ENCODE measurements at places on chromosomes 7 and 10. TPM values are rescaled to one million over a fixed set of nuclear protein-coding genes. Genes with fewer than 3 reads are reported as not detected.

The IDI2 gene
- total RNA-seq, result not detected

DNA sequence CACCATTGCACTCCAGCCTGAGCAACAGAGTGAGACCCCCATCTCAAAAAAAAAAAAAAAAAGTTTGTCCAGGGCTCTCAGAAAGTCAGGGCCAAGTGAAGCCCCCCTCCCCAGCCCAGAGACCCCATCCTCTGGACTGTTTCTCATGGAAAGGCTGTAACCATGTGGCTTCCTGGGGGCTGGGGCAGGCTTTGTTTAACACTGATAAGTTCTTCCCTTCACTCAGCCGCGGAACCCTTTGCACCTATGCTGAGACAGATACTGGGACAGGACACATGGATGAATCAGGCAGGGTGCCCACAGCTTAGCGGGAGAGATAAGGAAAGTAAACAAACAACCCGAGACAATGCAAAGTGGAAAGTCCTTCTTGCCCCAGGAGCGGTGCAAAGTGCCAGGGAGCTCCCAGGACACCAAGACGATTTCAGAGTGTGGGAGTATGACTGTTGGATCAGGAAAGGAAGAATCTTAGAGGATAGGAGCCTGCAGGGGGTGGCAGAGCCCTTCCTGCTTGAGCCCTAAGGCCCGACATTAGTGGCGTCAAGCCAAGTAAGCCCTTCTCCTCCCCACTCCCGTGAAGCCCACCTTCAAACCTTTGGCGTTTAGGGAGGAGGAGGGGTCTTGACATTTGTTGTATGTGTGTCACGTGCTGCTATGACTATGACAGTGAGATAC lies 11.6 kb downstream of the MLXIPL start:
- no peaks in the 10 kb centered on the region for H3K36me3 ChIP-seq
- no peaks in the 10 kb centered on the region for H3K27me3 ChIP-seq
- no peak for DNase-seq
- H3K4me3 ChIP-seq, result no peak overlapping the region
- H3K27ac ChIP-seq, result no peak overlapping the region
- H3K4me1 ChIP-seq, result no peaks in the 10 kb centered on the region

DNA sequence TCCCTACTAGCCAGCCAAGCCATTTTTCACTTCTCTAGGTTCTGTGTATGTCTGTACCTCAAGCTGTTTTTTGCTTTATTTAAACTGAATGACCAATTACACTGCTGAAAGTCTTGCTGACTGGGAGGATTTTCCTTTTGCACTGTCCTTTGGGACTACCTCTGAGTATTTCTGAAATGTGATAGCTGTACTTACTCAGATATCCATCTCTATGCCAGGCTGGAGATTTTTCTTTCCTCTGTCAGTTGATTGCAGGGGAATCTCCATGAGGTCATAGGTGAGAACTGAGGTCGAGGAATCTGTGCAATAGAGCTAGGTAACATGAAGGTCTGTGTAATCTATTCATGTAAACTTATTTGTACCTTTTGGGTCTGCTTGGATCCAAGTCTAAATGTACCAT lies 38.9 kb upstream of the ANKRD1 start:
- DNase-seq, result no peak
- H3K27me3 ChIP-seq, result no peaks in the 10 kb centered on the region
- H3K4me3 ChIP-seq, result no peak overlapping the region
- no peaks in the 10 kb centered on the region for H3K36me3 ChIP-seq
- H3K27ac ChIP-seq, result peak overlapping the region; percentile 75

- H3K36me3 ChIP-seq, result no peaks in the 10 kb centered on the region
- no peaks in the 10 kb centered on the region for H3K27me3 ChIP-seq
- H3K4me1 ChIP-seq, result no peaks in the 10 kb centered on the region
- no peak overlapping the region for H3K4me3 ChIP-seq
- no peak for DNase-seq
Measured at GRCh38 chr7:151206914-151207313, 3.4 kb downstream of the H2BK1 start.

The CUBN gene
- 4.6 TPM for total RNA-seq

DNA sequence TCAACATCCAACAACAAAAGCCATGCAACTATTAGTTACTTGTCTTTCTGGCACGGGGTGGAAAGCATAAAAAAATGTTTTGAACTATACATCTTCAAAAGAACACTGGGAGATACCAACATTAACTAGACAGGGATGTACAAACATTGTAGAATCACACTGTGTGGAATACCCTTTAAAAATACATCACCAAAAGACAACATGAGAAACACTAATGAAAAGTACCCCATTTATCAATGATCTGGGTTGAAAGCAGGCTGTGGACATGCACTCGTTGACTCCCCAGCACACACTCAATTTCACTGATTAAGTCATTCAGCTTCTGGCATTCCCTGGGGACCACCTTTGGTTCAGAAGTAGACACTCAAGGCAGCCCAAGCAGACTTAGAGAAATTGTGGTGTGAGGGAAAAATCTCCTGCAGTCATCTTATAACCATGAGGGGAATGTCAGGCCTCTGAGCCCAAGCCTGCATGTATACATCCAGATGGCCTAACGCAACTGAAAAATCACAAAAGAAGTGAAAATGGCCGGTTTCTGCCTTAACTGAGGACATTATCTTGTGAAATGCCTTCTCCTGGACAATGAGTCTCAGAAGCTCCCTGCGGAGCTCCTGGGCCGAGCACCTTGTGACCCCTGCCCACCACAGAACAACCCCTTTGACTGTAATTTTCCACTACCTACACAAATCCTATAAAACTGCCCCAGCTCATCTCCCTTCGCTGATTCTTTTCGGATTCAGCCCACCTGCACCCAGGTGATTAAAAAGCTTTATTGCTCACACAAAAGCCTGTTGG lies 53.0 kb downstream of the CACUL1 start:
- DNase-seq, result no peak
- no peaks in the 10 kb centered on the region for H3K4me1 ChIP-seq
- H3K27me3 ChIP-seq, result no peaks in the 10 kb centered on the region

- no peak overlapping the region for H3K4me3 ChIP-seq
- peaks cover 43% of the 10 kb centered on the region for H3K4me1 ChIP-seq
- H3K27me3 ChIP-seq, result no peaks in the 10 kb centered on the region
Measured at GRCh38 chr10:12909836-12910185, 91.7 kb downstream of the CCDC3 start.

DNA sequence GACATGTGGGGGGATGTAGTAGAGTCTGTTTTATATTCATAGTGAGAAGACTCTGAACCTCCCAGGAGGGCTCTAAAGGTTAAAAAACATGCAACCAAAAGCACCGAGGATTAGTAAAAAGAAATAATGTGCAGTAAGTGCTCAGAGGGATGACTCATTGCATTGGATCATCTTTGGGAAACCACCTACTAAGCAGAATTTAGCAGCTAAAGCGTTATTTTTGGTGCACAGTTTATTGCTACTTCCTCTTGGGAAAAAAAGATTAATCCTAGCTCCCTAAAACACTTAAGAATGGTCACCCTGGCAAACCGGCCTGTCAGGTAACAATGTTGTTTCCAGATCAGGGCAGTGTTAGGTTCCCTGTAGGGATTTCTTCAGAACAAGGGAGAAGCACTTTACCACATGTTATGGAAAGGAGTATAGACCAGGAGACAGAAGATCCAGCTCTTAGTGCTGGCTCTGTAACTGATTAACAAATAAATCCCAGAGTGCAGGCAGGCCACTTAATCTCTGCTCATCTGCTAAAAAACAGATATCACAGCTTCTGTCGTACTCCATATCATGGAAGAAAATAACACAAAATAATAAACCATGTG lies 44.8 kb upstream of the FAM133B start:
- no peaks in the 10 kb centered on the region for H3K27me3 ChIP-seq
- no peak for DNase-seq
- H3K4me1 ChIP-seq, result peaks cover 44% of the 10 kb centered on the region
- H3K4me3 ChIP-seq, result peak overlapping the region; percentile 32

DNA sequence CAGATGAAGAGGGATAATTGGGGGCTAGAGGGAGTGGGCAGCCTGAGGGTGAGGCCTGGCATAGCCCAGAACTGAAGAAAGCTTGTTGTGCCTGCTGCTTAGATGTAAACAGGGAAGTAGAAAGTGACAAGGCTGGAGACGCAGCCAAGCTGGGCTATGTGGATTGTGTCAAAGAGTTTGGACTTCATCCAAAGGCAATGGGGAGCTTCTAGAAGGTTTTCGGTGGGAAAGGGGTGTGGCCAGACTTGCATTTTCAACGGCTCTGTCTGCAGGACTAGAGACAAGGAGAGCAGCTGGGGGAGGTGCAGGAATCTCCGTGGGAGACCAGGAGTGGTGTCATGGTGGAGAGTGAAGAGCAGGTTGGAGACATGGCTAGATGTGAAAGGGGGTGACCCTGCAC lies 48.8 kb downstream of the GOLGA7B start:
- H3K4me1 ChIP-seq, result no peaks in the 10 kb centered on the region
- no peaks in the 10 kb centered on the region for H3K36me3 ChIP-seq
- DNase-seq, result no peak
- no peaks in the 10 kb centered on the region for H3K27me3 ChIP-seq

- no peak for DNase-seq
- no peaks in the 10 kb centered on the region for H3K4me1 ChIP-seq
- H3K27ac ChIP-seq, result no peak overlapping the region
- H3K4me3 ChIP-seq, result no peak overlapping the region
Measured at GRCh38 chr10:588246-589165, 101.0 kb downstream of the DIP2C start.

DNA sequence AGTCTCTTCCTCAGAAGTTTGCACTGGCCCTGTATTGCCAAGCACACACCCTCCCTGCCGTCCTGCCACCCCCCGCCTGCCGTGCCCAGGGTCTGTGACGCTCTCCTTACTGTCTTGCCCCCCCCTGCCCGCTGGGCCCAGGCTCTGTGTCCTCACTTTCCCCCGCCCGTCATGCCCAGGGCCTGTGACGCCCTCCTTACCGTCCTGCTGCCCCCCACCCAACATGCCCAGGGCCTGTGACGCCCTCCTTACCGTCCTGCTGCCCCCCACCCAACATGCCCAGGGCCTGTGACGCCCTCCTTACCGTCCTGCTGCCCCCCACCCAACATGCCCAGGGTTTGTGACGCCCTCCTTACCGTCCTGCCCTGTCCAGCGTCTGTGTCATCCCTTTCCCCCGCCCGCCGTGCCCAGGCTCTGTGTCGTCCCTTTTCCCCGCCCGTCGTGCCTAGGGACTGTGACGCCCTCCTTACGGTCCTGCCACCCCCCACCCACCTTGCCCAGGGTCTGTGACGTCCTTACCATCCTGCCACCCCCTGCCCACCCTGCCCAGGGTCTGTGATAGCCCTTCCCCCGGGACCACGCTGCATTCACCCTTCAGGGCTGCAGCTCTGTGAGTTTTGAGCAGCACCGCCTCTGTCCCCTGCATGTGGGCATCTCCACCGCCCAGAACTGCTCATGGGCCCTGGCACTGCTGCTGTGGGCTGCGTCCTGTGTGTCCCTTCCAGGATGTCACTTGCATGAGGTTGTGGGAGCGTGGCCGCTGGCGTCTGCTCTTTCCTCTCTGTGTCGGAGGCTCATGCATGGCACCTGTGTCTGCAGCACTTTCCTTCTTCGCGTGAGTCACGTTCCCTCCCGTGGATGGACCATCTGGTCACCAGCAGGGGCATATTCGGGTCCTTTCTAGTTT lies 19.3 kb upstream of the PRKAR1B start:
- H3K36me3 ChIP-seq, result peaks cover 4% of the 10 kb centered on the region
- no peak overlapping the region for H3K4me3 ChIP-seq
- no peak for DNase-seq
- H3K27ac ChIP-seq, result no peak overlapping the region
- peaks cover 14% of the 10 kb centered on the region for H3K4me1 ChIP-seq

GRCh38 chr10:123021517-123021916 lies 12.7 kb downstream of the ACADSB start:
- no peak overlapping the region for H3K27ac ChIP-seq
- no peak overlapping the region for H3K4me3 ChIP-seq
- H3K36me3 ChIP-seq, result no peaks in the 10 kb centered on the region
- DNase-seq, result no peak
- H3K4me1 ChIP-seq, result no peaks in the 10 kb centered on the region

GRCh38 chr10:52645187-52645758 lies 127.3 kb downstream of the MBL2 start:
- no peak for DNase-seq
- no peaks in the 10 kb centered on the region for H3K4me1 ChIP-seq
- no peaks in the 10 kb centered on the region for H3K27me3 ChIP-seq
- no peaks in the 10 kb centered on the region for H3K36me3 ChIP-seq
- H3K4me3 ChIP-seq, result no peak overlapping the region

DNA sequence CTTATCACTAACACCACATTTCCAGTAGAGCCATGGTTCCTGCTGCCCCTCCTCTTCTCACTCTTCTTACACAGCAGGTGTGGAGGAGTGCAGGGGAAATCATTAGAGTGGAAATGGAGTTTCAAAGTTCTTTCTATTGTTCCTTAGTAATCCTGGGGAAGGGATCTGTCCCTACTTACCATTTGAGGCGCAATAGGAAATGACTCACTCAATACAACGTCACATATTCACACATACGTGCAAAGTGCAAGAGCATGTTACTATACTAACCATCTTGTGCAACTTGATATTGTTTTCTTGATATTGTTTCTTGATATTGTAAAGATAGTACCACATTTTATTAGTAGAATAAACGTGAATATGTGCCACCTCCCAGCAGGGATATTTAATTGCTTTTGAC lies 1010.2 kb downstream of the DNAJB9 start:
- no peak overlapping the region for H3K4me3 ChIP-seq
- DNase-seq, result no peak
- no peaks in the 10 kb centered on the region for H3K4me1 ChIP-seq
- H3K36me3 ChIP-seq, result no peaks in the 10 kb centered on the region

Data from thoracic aorta (tissue), 2 donors.